ENCODE measurements at places on chromosomes 16 and 17. TPM values are rescaled to one million over a fixed set of nuclear protein-coding genes. Genes with fewer than 3 reads are reported as not detected.
A peak's percentile ranks its signal among the peaks of the same experiment; 100 is the strongest.

DNA sequence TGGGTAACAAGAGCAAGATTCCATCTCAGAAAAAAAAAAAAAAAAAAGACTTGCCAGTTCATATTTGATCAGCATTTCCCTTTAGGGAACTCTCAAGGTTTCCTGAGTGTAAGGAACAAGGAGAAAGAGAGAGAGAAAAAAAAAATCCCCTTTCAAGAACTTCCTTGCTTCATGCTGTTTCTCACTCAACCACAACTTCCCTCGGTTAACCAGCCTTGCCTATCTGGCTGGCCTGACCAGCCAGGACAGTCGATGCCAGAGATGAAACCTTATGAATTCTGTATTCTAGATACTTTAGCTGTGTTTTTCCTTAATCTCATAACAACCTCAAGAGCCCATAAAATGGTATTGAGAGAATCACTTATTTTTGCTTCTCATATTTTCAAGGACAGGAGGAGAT lies 2.6 kb upstream of the N4BP1 start:
- H3K27ac ChIP-seq: peak overlapping the region; percentile 70
- peak; percentile 39 for DNase-seq
- peaks cover 53% of the 10 kb centered on the region for H3K4me1 ChIP-seq
- H3K27me3 ChIP-seq: no peaks in the 10 kb centered on the region
- no peaks in the 10 kb centered on the region for H3K36me3 ChIP-seq

Gene C16orf96
- 0.11 TPM for total RNA-seq

GRCh38 chr17:77369544-77369971 lies 228.8 kb downstream of the SEC14L1 start:
- no peaks in the 10 kb centered on the region for H3K27me3 ChIP-seq
- no peak overlapping the region for H3K27ac ChIP-seq
- peaks cover 70% of the 10 kb centered on the region for H3K4me1 ChIP-seq
- no peak overlapping the region for H3K4me3 ChIP-seq

GRCh38 chr16:11966173-11966572 lies 1.2 kb downstream of the TNFRSF17 start:
- no peak overlapping the region for H3K4me3 ChIP-seq
- no peak overlapping the region for H3K27ac ChIP-seq
- H3K4me1 ChIP-seq: no peaks in the 10 kb centered on the region
- no peaks in the 10 kb centered on the region for H3K36me3 ChIP-seq
- no peaks in the 10 kb centered on the region for H3K27me3 ChIP-seq

- no peaks in the 10 kb centered on the region for H3K4me1 ChIP-seq
- no peak overlapping the region for H3K27ac ChIP-seq
- H3K27me3 ChIP-seq: no peaks in the 10 kb centered on the region
Observed at GRCh38 chr16:48999508-48999907, 282.1 kb downstream of the CBLN1 start.

GRCh38 chr17:43517161-43517560 lies 29.0 kb downstream of the ETV4 start:
- no peaks in the 10 kb centered on the region for H3K27me3 ChIP-seq
- no peak for DNase-seq
- peaks cover 69% of the 10 kb centered on the region for H3K36me3 ChIP-seq
- no peak overlapping the region for H3K4me3 ChIP-seq
- no peak overlapping the region for H3K27ac ChIP-seq
- no peaks in the 10 kb centered on the region for H3K4me1 ChIP-seq

Gene TLCD2
- 0.09 TPM for total RNA-seq

Gene P3H4
- 3.7 TPM for total RNA-seq

Gene LITAFD
- not detected for total RNA-seq

DNA sequence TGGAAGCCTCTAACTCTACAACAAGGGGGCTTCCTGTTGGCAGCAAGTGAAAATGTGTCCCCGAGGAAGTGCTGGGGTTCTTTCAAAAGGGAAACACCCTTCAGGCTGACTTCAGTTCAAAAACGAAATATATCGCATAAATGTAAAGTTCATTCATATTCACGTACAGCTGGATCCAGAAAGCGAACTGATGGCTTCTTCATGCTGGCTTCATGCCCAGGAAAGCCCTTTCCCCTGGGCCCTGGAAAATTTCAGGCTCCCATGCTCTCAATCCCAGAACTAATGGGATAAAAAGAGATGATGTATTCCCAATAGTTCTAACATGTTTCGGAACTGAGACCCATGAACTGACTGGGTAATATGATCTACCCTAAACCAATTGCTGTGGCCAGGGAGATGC lies 104.7 kb upstream of the CDH13 start:
- H3K27me3 ChIP-seq: no peaks in the 10 kb centered on the region
- H3K4me3 ChIP-seq: no peak overlapping the region
- no peak overlapping the region for H3K27ac ChIP-seq
- H3K36me3 ChIP-seq: no peaks in the 10 kb centered on the region
- no peaks in the 10 kb centered on the region for H3K4me1 ChIP-seq

GRCh38 chr17:9918804-9919352 lies 13.8 kb upstream of the RCVRN start:
- H3K4me1 ChIP-seq: no peaks in the 10 kb centered on the region
- no peaks in the 10 kb centered on the region for H3K27me3 ChIP-seq
- no peak overlapping the region for H3K27ac ChIP-seq
- DNase-seq: no peak

- no peak overlapping the region for H3K27ac ChIP-seq
- no peaks in the 10 kb centered on the region for H3K27me3 ChIP-seq
- DNase-seq: peak; percentile 55
Observed at GRCh38 chr17:44865231-44865660, 17.6 kb downstream of the HIGD1B start.

GRCh38 chr17:17826342-17826713 lies 10.5 kb downstream of the SREBF1 start:
- H3K4me3 ChIP-seq: peak overlapping the region; percentile 32
- no peak for DNase-seq
- no peaks in the 10 kb centered on the region for H3K27me3 ChIP-seq

DNA sequence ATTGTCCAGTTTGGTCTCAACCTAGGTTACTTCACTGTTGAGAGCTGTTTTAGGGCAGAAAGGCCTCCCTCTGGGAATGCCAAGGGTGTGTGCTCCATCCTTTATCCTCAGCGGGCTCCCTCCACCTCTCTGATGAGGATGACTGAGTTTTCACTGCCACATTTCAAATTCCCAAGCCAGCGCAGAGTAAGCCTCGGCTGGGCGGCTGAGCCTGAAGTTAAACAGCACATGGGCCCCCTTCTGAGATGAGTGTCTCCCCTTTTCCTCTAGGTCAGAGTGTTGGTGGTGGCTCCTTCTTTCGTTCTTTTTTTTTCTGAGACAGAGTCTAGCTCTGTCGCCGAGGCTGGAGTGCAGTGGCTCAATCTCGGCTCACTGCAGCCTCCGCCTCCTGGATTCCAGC lies 5.5 kb upstream of the GCSH start:
- H3K36me3 ChIP-seq: no peaks in the 10 kb centered on the region
- H3K4me3 ChIP-seq: no peak overlapping the region
- H3K27me3 ChIP-seq: no peaks in the 10 kb centered on the region

Gene SLC5A10
- total RNA-seq: not detected

DNA sequence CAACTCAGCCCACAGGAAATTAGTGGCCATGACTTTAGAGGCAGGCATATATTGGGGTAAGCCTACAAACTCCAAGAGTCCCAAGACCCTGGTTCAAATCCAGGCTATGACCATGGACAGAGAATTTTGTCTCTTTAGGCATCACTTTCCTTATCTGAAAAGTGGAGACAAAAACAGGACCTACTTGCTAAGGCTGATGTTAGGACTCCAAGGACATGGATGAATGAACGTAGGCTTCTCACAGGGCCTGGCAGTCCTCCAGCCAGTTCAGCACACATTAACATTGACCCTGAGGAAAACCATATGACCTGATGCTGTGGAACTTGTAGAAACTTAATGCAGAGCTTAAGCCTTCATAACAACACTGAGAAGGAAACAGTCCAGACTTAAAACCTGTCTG lies 1.4 kb downstream of the FKBP10 start:
- H3K27ac ChIP-seq: no peak overlapping the region
- H3K4me3 ChIP-seq: no peak overlapping the region
- DNase-seq: no peak
- H3K36me3 ChIP-seq: no peaks in the 10 kb centered on the region
- H3K27me3 ChIP-seq: no peaks in the 10 kb centered on the region

Gene HBQ1
- not detected for total RNA-seq

Gene RGS11
- total RNA-seq: not detected

- no peaks in the 10 kb centered on the region for H3K4me1 ChIP-seq
- no peak for DNase-seq
- no peak overlapping the region for H3K4me3 ChIP-seq
- H3K27me3 ChIP-seq: no peaks in the 10 kb centered on the region
- H3K27ac ChIP-seq: no peak overlapping the region
- no peaks in the 10 kb centered on the region for H3K36me3 ChIP-seq
Observed at GRCh38 chr16:49740256-49740655, 115.7 kb downstream of the ZNF423 start.

GRCh38 chr16:65789161-65789945 lies 577.1 kb upstream of the CDH5 start:
- no peak for DNase-seq
- H3K4me3 ChIP-seq: no peak overlapping the region
- no peaks in the 10 kb centered on the region for H3K36me3 ChIP-seq
- no peak overlapping the region for H3K27ac ChIP-seq

DNA sequence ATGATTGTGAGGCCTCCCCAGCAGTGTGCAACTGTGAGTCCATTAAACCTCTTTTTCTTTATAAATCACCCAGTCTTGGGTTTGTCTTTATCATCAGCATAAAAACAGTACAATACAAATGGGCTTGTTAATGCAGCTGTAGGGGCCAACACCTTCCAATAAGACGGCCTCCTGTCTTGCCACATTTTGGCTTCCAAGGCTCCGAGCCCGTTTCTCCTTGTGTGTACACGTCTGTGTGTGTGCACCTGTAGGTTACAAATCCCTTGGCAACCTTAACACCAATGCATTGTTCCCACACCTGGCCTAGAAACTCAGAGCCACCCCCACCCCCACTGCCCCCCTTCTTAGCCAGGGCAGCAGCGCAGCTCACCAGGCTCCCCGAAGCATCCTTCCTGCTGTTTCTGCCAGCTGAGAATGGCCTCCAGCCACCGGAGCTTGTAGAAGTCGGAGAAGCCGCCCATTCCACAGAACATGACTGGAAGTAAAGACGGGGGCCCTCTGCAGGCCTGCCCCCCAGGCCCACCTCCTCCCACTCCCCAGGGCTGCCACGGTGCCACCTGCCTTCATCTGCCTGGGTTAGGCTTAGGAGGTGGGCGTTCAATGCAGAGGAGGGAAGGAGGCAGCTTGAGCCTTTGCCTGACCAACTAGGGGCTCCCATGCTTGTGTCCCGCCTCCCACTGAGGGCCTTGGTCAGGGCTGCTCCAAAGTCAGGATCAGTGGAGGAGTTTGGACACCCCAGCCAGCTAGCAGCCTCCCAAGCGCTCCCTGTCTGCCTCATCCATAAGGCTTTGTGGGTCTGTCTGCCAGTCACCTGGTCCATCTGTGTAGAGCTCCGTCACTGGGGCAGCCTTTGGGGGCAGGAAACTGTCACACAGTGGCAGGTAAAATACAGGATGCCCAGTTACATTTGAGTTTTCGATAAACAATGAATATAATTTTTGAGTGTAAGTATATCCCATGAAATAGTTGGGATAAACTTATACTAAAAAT lies 10.6 kb downstream of the C16orf89 start:
- H3K4me3 ChIP-seq: no peak overlapping the region
- no peak for DNase-seq
- no peak overlapping the region for H3K27ac ChIP-seq
- H3K36me3 ChIP-seq: no peaks in the 10 kb centered on the region
- no peaks in the 10 kb centered on the region for H3K4me1 ChIP-seq

- no peak overlapping the region for H3K4me3 ChIP-seq
- no peaks in the 10 kb centered on the region for H3K27me3 ChIP-seq
- no peaks in the 10 kb centered on the region for H3K4me1 ChIP-seq
- no peak for DNase-seq
- H3K27ac ChIP-seq: no peak overlapping the region
- H3K36me3 ChIP-seq: peaks cover 5% of the 10 kb centered on the region
Observed at GRCh38 chr16:69706256-69706974, 19.9 kb downstream of the NQO1 start.

- no peak overlapping the region for H3K27ac ChIP-seq
- H3K36me3 ChIP-seq: peaks cover 51% of the 10 kb centered on the region
- no peaks in the 10 kb centered on the region for H3K4me1 ChIP-seq
- H3K27me3 ChIP-seq: no peaks in the 10 kb centered on the region
Observed at GRCh38 chr17:18281788-18282187, 21.3 kb downstream of the MIEF2 start.

Gene RHBDL1
- total RNA-seq: 0.33 TPM

Gene TLCD3B
- 0.84 TPM for total RNA-seq

Gene HBA1
- not detected for total RNA-seq

DNA sequence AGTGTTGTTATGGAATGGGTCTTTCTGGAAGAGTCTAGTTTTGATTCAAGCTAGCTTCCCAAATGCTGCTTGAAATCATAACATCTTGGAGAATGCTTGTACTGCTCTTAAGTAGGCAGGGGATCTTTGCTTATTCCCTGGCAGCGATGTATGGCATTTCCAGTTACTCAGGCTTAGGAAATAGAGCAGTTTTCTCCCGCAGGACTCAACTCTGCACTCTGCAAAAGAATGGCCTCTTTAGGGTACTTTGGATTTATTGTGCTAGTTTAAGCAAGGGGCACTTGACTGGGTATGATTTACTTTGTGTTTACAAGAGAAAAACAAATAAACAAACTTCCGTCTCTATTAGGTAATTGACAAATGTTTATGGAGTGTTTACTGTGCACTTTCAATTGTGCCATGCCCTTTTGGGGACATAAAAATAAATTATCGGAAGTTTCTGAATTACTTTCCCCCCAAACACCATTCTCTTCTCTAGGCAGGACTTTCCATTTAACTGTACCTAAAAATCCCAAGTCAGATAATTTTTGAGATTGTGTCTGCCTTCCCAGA lies 164.0 kb downstream of the MAP2K6 start:
- no peaks in the 10 kb centered on the region for H3K4me1 ChIP-seq
- H3K27ac ChIP-seq: no peak overlapping the region
- no peak overlapping the region for H3K4me3 ChIP-seq
- no peak for DNase-seq

GRCh38 chr17:18995220-18995619 lies 9.3 kb downstream of the FAM83G start:
- peaks cover 27% of the 10 kb centered on the region for H3K4me1 ChIP-seq
- H3K36me3 ChIP-seq: no peaks in the 10 kb centered on the region
- no peak overlapping the region for H3K4me3 ChIP-seq
- DNase-seq: no peak

DNA sequence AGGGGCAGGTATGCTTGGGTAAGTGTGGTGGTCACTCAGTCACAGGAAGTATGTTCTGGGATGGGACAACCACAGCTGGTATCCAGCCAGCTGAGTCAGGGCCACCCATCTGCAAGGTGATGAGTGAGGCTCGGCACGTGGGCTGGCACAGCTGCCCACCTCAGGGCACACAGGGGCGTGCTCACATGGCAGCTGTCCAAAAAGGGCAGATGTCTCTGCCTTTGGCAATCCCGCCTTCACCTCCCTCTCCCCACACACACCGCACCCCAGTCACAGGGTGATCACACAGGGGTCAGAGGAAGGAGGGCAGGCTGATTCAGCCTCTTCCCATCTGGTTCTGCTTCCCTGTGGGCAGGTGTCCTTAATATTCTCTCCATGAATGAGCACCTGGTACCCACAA lies 85.9 kb upstream of the TOB1 start:
- H3K4me3 ChIP-seq: no peak overlapping the region
- H3K36me3 ChIP-seq: no peaks in the 10 kb centered on the region
- H3K27ac ChIP-seq: no peak overlapping the region
- H3K27me3 ChIP-seq: no peaks in the 10 kb centered on the region
- DNase-seq: no peak

Gene NTN1
- 0.24 TPM for total RNA-seq

GRCh38 chr17:4175921-4176807 lies 33.2 kb downstream of the CYB5D2 start:
- H3K27ac ChIP-seq: peak overlapping the region; percentile 66
- H3K36me3 ChIP-seq: peaks cover 44% of the 10 kb centered on the region
- H3K4me1 ChIP-seq: peaks cover 56% of the 10 kb centered on the region
- peak overlapping the region; percentile 40 for H3K4me3 ChIP-seq
- DNase-seq: peak; percentile 64

- H3K4me3 ChIP-seq: peak overlapping the region; percentile 27
- H3K4me1 ChIP-seq: peaks cover 57% of the 10 kb centered on the region
- DNase-seq: no peak
Observed at GRCh38 chr17:7486181-7486580, 2.0 kb downstream of the POLR2A start.

Gene NACA2
- total RNA-seq: not detected

Data from CD8-positive, alpha-beta memory T cell (primary cell).